Heart left ventricle (tissue), 16 donors: ENCODE measurements at places on chromosomes 12 and 14. TPM values are rescaled to one million over a fixed set of nuclear protein-coding genes. Genes with fewer than 3 reads are reported as not detected.
A peak's percentile ranks its signal among the peaks of the same experiment; 100 is the strongest.

SOAT2 gene
- total RNA-seq: not detected

DNA sequence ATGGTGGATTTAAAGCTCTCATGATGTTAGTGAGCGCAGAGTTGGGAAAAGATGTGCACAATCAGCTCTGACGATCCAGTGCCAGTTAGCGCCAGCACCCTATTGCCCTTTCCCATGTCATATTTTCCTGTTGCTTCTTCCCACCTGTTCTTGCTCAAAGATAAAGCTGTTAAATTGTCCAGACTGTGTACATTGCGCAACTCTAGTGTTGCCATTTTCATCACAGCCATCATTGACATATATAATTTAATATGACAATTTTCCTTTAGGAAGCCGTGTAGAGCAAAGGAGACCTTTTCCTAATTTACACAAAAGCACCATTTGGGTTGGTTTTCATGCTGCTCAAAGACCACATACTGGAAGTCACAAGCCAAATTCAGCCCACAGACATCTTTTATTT, 5.7 kb upstream of the C12orf42 start:
- no peak for DNase-seq

DNA sequence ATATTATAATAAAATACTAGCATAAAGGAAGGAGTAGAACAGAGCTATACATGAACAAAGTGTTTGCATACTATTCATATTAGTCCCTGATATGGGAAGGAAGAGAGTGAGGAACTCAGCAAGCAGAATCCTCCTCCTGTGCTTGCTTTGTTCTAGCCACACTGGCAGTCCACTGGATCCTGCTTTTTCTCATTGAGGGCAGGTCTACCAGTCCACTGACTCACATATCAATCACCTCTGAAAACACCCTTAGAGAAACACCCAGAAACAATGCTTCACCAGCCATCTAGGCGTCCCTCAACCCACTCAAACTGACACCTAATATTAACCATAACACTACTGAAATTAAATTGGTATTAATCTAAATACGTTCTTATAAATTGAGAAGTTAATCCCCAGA, 1861.7 kb upstream of the SEL1L start:
- no peak for DNase-seq

NRXN3 gene
- total RNA-seq: 2.2 TPM

GRCh38 chr14:81141426-81141825, 79.3 kb downstream of the GTF2A1 start:
- no peak for DNase-seq

- no peak for DNase-seq
Observed at GRCh38 chr12:20624718-20625117, 70.4 kb upstream of the SLCO1C1 start.

- no peak for DNase-seq
Observed at GRCh38 chr12:88922816-88923215, 342.5 kb upstream of the KITLG start.

BCL2L14 gene
- not detected for total RNA-seq

DNA sequence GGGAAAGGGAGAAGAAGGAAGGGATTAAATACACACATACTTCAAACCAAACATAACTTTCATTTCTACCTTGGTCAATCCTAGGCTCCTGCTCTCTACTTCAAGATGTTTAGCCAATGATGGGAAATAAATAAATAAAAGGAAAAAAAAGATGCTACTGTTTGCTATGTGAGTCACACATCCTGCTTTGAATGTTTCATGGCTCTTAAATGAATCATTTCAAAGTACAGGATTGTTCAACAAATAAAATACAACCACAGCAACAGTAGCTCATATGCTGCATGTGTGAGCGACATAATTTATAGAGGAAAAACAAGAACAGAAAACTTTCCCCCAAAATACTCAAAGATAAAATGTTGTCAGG, 54.3 kb upstream of the NPFF start:
- no peak for DNase-seq

DNA sequence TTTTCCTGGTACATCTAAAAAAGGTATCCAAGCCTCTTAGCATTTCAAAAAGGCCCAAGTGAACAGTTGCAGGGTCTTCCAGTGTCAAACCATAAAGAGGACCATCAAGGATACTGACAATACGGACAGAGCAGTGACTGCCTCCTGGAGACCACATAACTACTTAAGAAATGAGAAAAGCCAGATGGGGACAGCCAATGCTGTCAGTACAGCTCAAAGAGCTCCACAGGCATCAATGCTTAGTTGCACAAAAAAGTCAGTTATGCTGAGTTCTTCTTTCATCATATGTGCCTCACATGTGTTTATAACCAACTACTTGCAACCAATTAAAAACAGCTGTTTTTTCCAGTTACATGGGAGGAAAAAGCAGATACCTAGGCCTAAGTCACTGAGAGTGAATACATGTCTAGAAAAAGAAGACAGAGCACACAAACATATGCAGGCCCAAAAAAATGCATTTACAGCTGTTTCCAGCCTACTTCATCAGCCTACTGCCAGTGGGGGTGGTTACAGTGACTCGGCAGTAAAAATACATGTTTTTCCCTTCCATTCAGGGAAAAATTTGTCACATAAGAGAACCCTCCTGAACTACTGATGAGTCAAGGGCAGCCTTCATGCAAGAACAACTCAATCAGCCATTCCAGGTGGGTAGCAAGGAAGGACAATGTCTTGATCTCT, 84.0 kb downstream of the DCAF5 start:
- no peak for DNase-seq

GRCh38 chr12:42886160-42886559, 296.6 kb upstream of the PRICKLE1 start:
- DNase-seq: no peak

DNA sequence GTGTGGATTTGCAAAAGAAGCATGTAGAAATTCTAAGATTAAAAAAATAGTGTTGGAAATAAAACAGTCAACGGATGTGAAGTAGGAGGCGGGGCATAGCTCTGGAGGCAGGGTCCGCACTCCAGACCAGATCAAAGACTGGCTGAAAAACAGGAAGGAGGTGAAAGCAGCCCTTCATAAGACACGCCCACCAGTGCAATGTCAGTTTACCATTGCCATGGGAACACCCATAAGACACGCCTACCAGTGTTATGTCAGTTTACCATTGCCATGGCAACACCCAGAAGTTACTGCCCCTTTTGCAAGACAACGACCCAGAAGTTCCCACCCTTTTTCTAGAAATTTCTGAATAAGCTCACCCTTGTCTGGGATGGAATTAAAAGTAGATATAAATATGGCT, 87.1 kb downstream of the FZD10 start:
- DNase-seq: no peak

DNA sequence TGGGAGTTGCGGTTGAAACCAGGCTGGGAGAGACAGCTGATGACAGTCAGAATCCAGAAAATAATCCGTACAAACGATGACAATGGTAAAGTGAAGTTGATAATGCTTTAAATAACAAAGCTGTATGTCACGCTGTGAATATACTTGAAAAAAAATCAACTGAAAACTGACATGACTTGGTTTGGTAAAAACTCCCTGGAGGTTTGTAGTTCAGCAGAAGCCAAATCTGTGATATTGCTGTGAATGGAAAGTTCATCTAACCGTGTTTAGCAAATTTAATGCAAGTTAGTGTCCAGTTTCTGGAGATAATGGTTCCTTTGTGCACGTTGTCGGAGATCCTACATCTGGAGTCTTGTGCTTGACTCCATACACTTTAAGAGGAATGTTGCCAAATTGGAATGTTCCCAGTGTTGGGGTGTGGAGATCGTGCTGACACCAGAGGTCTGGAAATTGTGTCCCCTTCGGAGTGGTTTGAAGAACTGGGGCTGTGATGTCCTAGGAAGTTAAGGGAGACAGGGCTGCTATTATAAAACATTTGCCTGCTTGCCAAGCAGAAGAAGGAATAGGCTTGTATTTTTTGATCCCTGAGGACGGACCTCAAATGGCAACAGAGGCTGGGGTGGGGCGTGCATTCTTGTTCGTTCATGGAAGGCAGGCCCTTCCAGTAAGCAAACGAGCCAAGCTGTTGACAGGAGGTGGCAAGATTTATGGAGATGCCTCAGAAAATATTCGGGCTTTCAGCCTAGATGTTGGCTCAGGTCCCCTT, 30.6 kb downstream of the PPFIBP1 start:
- DNase-seq: peak; percentile 75

DNA sequence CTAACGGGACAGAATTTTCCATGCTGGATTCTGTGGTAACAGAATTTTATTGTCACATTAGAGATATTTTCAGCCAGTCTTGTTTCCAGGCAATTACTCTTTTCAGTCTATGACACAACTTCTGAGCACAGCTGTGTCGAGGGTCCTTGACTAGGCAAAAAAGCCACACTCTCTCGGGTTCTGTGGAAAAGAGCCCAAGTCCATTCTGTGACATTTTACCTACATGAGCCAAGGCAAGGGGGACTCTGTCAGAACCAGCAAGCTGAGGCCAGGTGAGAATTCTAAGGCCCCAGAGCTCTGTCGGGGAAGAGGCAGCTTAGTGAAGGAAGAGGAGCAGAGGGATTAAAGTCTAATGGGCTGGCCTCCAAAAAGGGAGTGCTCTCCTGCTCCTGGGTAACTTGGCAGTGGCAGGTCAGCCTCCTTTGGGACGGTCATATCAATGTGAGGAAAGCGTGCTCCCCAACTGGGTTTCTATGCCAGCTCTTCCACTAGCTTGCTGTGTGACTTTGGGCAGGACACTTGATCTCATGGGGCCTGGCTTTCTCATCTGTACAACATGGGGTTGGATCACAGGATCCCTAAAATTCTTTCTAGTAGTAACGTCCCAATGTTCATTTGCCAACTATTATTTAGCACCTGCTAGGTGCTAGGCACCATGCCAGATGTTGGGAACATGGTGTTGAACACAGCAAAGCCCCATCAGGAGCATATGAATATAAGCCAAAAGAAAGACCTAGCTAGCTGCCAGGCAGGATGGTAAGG, 16.0 kb upstream of the RIC8B start:
- no peak for DNase-seq

DNA sequence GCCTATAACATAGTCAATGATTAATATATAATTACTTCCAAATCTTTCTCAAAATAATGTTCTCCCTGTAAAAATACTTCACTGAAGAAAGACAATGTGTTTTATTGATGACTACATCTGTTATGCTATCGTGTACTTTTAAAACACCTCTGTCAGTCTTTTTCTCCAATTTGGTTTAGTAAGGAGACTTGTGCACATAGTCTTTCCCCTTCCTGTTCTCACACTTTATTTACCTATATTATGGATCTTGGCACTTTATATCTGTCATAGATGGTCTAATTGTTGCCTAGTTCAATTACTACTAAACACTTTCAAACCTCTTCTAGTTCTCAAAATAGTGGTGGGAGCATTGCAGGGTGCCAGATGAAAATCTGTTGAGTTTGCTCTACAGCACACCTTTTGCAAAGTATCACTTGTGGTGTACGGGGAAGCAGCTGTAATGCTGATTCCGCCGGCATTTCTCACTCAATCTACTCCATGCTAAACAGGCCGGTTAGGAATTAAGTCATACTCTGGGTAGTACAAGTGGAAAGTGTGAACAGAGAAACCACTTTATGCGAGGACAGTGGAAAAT, 1.1 kb upstream of the INSM2 start:
- DNase-seq: no peak

RAB21 gene
- 198 TPM for total RNA-seq

DNA sequence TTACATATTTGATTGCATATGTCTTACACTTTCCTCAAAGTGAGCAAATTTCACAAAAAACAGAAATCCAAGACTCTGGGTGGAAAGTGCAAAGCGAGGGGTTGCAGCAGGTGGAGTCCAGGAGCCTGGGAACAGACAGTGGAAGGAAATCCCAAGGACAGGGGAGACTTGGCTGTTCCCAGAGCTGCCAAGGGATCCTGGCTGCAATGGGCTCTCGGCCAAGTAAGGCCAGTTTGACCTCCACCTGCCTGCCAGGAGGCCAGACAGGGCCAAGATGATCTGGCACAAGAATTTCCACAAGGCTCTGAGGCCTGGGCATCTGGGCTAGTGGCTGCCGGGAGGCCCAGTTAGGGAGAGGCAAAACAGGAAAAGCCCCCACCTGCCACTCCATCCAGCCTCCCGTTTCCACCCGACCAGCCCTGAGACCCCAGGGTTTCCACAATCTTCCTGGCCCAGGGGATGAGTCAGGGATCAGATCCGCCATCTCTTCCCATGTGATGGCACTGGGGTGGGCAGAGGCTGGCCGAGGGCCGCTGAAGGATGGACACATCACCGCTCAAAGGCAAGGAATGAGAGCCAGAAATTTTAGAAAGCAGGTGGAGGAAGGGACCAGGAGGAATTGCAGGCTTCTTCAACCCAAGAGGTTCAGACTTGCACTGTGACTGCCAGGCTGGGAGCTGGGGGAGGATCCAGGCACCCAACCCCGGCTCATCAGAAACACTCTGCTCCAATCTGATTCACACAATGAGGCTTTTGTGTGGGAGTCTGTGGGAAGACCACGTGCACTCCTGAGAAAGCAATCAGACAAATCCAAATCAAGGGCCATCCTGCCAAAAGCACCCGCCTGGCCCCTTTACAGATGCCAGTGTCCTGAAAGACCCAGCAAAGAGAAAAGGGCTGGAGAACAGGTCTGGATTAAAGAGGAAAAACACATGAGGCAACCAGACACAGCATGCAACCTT, 16.3 kb downstream of the SCARB1 start:
- DNase-seq: no peak

- no peak for DNase-seq
Observed at GRCh38 chr14:46840944-46841720, 189.6 kb upstream of the RPL10L start.

DNA sequence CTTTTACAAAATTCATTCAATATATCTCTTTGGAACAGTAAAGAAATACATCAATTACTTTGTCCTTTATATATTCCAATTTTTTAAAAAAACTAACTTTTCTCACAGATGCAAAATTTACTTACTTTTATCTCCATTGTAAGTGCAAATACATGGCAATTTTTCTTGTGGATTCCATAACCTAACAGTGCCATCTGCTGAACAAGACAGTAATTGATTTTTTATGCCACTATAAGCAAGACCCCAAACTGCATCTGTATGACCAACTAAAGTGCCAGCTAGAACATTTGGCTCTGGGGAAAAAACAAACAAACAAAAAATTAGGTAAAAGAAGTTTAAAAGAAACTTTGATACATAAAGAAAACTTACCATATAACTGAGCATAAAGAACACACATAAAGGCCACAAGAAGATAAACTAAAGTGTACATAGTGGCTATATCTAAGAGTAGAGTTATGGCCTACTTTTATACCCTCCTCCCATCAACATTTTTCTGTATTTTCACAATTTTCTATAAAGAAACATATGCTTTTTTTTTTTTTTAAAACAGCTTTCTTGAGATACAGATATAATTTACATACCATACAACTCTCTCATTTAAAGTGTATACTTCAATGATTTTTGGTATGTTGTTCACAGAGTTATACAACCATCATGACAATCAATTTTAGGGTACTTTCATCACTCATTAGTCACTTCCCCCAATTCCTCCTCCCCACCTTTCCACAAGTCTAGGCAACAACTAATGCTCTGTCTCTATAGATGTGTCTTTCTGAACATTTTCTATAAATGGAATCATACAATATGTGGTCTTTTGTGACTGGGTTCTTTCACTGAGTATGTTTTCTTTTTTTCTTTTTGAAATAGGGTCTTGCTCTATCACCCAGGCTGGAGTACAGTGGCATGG, 32.6 kb downstream of the COCH start:
- DNase-seq: no peak

ERP27 gene
- total RNA-seq: not detected
